ENCODE measurements at places on chromosomes 7 and 10.

GRCh38 chr7:2399848-2400587, 3.4 kb upstream of the CHST12 start:
- DNase-seq, result peak; percentile 68

DNA sequence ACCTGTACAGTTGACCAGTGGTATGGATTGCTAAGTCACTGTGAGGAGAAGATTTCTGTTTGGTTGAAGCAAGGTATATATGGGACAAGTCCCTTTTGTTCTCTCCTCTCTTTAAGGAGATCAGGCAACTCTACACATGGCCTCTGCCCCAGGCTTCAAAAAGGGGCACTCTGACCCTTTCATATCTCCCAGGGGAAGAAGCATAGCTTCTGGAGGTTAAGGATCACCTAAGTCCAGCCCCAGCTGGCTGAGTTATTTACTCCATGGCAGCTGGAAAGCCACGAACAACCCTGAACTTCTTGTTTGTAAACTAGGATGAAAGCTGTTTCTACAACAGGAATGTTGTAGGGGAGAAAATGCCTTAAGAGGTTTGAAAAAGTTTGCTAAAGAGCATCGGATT, 129.2 kb upstream of the FEZF1 start:
- DNase-seq, result no peak

DNA sequence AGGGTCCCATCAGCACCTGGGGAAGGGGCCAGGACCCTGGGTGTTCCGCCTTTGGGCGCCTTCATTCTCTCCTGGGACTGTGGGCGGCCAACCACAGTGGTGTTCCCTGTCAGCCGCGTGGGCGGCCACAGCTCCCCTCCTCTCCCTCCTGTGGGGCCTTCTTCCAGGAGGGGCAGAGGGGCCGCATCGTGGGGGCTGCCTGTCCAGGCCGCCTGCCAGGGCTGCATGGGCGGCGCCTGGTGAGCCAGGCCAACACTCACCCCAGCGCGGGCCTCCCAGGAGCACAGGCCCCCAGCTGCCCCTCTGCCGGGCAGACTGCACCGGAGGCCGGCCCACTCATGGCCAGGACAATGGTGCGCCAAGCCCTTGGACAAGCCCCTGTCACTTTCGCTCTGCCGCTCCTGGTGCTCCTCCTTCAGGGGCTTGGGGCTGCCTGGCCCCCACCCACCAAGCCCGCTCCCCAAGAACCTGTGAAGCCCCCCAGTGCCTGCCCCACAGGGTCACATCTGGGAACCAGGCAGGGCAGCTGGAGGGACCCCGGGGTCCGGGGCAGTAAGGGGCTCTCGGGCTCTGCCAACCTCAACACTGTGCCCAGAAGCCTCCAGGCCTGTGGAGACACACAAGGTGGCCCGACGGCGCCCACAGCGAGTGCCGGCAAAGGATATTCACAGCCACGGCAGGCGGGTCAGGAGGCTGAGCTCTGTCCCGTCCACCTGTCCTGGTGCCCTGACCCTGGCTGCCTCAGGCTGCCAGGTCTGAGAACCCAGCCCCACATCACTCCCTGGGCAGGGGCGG, 42.8 kb downstream of the AP5Z1 start:
- no peak for DNase-seq

DNA sequence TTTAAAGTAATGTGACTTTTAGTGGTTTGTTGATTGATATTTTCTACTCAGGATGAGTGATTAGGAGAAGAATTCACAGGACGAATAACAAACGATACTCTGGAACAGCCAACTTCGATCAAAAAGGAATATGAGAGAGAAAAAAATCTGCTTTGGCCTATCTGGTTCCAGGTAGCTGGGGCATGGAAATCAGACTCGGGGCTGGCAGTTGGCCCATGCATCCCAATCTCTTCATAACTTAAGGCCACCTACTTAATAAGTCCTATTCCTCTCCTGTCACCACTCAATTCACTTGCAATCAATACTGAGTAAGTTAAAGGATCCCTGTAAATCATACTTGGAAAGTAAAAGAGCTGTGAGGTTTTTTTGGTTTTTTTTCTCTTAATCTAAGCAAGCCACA, 1116.2 kb downstream of the SORCS3 start:
- DNase-seq, result no peak

DNA sequence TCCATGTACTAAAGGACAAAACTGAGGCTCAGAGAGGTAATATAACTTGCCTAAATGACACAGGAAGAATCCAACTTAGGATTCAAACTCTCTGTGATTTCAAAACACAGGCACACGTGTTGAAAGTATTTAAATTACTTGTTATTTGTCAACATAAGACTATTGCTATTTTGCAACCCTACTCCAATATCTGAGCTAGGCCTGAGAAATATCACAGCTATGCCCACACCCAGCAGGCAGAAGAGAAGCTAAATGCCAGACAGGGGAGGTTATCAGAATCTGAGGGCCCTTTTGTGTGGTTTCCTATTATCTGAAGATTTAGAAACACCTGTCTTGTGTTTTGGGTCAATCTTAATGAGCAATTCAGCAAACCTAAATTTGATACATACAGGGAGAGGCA, 204.3 kb downstream of the ANK3 start:
- DNase-seq, result no peak

DNA sequence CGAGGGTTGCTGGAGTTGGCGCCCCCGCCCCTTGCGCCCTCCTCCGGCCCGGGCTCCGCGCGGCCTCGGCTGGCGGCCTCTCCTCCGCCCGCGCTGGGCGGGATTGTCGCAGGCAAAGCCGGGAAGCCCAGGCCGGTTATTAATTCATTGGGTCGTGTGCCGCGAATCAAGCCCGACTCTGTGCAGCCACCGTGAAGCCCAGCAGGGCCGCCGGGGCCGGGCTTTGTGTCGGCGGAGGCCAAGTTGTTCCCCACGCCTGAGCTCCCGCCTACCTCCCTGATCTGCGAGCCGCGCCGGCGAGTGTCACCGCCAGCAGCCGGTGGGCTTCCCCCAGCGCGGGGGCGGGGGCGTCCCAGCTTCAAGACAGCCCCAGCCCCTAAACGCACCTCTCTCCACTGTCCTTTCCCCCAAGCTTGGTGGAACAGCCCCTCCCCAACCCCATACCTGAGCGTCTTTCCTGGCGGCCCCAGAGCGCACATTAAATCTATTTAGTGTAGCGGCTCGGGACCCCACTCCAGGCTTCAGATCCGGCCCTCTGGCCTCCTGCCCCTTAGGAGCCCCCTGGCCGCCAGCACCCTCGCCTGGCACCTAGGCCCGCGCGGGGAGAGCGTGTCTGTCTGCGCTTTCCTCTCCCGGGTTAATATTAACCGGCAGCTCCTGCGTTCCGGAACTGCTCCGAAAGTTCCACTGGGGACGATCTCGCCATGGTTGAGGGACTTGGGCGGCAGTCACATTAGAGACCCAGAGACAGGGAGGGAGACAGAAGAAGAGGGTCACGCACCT, 3.5 kb downstream of the SHH start:
- DNase-seq, result peak; percentile 51

DNA sequence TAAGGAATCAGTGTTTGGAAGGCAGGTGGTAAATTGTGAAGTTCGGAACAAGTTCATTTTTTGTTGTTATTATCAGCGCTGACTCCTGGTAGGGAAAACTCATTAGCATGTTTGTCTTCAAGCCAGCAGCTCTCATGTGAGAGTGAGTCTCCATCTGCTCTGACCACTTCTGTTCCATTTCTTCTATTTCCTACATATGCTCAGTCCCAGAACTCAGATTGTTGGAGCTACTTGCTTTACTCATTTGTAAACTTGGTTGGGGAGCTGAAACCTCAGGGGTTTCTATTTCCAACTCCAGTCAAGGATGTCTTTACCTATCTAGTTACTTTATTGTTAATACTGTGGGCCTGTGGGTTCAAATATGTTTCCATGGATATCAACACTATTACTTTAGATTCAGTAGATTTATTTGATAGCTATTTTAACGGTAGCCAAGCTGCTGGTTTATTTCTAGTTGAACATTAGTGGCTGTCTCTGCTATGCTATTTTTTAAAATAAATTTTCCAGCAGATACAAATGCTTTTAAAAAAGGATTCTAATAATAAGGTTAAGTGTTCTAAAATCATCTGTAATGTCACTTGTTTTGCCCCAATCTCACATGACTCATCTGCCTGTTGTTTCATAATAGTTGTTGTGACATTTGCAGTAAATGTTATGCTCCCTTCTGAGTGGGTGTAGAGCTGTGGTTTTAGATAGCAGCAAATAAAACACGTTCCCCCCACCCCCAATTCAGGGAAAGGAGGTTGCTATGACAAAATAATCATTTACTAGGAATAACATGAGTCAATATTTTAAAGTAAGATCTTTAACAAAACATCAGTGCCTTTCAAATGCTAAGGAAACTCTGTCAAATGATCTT, 143.3 kb downstream of the HDAC9 start:
- DNase-seq, result no peak

GRCh38 chr7:40419806-40420205, 285.0 kb downstream of the SUGCT start:
- no peak for DNase-seq

DNA sequence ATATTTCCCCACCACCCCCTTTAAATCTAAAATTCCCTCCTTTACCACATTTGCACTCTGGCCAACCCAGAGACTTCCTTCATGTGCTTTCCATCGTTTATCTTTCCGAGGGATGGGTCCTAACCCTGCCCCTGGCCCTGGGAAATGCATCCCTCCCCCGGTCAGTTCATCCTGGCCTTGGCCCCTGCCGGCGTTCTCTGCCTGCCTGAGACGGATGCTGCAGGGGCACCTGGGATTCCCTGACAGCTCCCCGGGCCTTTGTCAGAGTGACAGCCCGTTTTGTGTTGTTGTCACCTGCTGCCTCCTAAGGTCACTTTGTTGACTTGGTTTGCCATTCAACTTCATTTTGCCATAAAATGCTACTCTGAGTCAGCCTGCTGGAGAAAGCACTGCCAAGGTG, 34.8 kb upstream of the PITRM1 start:
- no peak for DNase-seq

DNA sequence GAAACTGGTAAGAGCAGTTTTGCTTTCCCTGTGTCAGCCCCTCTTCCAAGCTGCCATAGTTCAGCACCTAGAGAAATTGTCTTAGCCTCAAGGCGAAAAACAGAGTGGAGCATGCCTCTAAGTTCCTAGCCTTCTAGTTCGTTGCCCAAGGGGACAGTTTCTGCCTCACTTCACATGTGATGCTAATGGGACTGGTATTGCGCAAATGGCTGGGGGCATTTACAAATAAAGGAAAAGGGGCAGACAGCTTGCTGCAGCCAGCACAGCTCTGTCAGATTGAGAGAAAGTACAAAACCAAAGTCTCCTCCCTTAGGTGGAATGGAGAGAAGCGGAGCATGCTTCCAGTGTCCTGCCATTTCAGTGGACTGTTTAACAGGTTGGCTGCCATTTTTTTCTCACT, 567.7 kb downstream of the ETV1 start:
- DNase-seq, result no peak

DNA sequence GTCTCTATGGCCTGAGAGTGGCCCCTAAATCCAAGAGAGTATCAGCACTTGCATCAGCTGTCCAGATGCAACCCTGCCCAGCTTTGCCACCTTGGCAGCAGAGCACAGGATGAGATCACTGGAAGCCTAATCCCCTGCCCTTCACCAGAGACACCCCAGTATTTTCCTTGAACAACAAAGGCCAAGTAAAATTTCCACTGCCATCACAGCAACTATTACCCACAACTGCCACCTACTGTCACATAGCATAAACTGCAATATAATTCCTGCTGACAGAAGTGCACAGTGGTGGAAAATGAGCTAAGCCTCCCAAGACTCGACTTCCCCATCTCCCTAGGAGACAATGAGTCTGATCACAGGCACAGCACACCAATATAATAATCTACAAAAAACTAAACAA, 462.8 kb upstream of the ZWINT start:
- DNase-seq, result peak; percentile 51

GRCh38 chr10:124385627-124386185, 33.0 kb downstream of the OAT start:
- DNase-seq, result no peak

- no peak for DNase-seq
These were observed 76.6 kb downstream of the RBM33 start for GRCh38 chr7:155721056-155721455.

- peak; percentile 77 for DNase-seq
These were observed 3.4 kb downstream of the TACR2 start for GRCh38 chr10:69413221-69413865.

DNA sequence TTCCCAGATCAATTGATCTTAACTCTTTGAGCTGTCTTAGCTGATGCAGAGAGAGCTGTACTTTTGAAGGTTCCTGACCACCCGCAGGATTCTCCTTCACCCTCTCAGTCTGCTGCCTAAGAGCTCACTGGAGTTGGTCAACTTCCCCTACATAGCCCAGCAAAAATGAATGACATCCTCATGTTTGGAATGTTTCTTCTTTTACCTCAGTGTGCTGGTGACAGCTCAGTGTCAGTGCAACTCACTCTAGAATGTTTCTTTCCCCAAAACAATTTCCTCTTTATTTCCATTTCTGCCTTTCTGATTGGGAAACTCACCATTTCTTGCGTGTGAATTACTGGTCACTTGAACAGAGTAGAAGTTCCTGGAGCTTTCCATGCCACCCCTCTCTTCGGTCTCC, 48.7 kb downstream of the LSMEM1 start:
- DNase-seq, result no peak

Data from DMS53 (cell line).